GM04503 (cell line): ENCODE measurements at places on chromosomes 3 and 15.

- DNase-seq, result peak; percentile 95
Measured at GRCh38 chr15:59296181-59296617, 76.5 kb downstream of the MYO1E start.

DNA sequence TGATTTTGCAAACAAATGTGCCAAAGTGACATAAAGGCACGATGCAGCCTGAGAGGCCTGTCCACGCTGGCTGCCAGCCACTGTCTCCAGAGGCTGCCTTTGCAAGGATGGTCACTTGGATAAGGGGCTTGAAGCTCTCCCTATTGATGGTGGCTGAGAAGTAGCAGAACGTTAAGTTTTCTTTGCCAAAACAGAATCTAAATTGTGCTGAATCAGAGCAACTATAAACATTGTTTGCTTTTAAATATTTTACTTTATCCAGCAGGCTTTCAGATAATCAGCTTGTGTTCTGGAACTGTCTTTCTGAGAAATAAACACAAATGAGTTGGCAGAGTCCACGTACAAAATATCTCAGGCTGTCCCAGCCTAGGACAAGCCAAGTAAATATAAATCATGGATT is 23.8 kb upstream of the CNBP start:
- DNase-seq, result peak; percentile 25

DNA sequence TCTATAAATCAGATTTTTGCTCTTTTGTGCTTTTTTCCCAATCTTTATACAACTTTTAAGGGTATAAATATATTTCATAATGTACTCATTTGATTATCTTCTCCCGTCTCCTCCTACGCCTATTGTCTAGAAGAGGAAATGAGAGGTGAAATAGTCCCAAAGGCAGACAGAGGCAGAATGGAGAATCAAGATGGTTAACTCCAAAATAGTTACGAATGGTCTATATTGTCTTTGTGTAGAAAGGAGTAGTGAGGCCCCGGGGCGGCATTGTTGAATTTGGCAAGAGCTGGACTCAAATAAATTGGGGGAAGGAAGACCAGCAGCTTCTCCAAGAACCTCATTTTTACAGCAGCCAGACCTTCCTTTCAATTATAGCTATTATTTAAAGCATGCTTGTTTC is 23.9 kb downstream of the ITPR1 start:
- DNase-seq, result no peak

DNA sequence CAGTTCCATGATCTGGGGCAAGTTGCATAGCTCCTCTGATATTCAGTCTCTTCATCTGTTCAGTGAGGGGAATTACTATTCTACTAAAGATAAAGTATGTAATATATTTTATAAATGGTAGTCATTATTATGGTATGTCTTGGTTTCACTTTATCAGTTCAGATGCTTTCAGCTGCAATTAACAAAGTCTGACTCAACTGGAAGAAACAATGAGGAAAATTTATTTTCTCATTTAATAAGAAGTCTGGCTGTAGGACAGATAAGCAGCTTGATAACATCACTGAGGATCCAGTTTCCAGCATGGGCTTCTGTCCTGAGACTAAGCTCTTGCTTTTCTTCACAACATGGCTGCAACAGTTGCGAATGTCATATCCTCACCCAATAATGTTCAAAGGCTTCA is 354.3 kb upstream of the TRIM42 start:
- no peak for DNase-seq

DNA sequence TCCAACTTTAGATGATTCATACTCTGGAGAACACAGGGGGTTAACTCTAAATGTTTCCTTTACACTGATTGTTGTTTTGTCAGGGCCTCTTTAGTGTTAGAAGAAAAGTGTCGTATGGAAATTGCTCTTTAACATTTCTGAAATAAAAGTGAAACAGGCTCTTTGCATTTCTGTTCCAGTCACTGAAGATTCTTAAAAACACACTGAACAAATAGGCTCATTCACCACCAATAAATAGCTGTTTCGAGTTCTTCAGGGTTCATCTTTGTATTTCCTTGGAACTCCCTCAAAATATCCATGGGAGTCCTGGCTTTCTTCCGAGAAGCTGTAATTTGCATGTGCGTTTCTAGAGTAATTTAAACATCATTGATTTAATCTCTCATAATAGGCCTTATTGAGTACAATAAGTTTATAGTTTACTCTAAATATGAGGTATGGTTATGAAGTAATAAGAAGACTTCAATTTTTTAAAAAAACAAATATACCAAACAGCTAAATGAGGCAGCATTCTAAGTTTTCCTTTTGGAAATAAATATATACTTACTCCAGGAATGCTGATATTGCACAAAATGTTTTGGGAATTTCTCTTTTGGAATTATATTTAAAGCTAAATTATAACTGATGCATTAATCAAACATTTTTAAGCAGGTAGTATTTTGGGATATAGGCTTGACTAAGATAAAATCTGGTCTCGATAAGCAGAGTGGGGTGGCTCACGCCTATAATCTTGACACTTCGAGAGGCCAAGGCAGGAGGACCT is 327.4 kb downstream of the EPHA3 start:
- no peak for DNase-seq
